ENCODE measurements at places on chromosomes 3 and 15.

GRCh38 chr3:144763878-144764454 lies 792.3 kb downstream of the DIPK2A start:
- no peak for DNase-seq

GRCh38 chr3:6542795-6543194 lies 318.1 kb upstream of the GRM7 start:
- DNase-seq: no peak

DNA sequence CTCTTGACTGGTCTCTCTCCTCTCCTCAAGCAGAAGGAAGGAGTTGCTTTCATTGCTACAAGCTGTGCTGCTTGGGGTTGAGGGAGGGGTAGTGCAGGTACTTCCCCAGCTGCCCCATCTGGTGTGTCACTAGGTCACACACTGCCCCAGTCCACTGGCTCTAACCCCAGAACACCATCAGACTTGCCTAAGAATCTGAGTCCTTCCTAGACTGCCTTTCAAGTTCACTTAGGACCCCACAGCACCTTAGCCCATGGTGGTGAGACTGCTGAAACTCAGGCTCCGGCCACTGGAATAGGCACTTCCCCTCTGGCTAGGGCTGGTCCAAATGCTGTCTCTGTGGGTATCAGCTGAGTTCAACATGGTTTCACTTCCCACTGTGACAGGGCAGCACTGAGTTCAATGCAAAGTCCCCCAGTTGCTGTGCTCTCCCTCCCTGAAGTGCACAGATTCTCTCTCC lies 279.7 kb upstream of the GOLGA6L4 start:
- DNase-seq: peak; percentile 88

GRCh38 chr3:114216186-114216970 lies 21.0 kb downstream of the ZNF80 start:
- DNase-seq: no peak

DNA sequence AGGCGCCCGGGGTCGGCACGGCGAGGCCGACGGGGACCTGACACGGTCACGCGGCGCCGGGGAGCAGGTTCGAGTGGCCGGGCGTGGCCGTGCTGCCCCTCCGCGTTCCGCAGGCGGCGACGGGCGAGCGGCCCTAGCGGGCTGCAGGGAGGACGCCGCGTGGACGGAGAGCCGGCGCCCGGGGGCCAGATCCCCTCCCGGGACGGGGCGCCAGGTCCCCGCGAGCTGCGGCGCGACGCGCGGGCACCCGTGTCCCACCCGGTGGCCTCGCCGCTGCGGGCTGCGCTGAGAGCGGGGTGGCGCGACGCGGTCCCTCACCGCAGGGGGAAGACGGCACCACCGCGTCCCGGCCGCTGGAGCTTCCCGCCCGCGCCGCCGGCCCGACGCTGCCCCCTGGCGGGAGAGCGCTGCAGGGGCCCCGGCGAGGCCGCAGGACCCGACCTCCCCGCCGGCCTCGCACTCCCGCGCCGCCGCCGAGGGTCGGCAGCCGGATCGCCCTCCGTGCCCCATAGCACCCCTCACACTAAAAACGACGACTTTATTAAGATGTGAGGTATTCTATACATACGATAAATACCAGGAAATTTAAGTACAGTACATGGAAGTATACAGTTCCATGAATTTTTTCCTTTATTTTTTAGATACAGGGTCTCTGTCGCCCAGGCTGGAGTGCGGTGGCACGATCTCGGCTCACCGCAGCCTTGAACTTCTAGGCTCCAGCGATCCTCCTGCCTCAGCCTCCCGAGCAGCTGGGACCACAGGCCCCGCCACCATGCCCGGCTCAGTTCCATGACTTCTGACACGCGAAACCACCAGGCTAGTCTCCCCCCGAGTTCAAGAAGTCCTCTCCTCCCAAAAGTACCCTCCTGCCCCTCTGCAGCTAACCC lies 1.3 kb upstream of the PIGZ start:
- DNase-seq: peak; percentile 36

GRCh38 chr3:4478261-4478660 lies 11.2 kb upstream of the SUMF1 start:
- peak; percentile 85 for DNase-seq

DNA sequence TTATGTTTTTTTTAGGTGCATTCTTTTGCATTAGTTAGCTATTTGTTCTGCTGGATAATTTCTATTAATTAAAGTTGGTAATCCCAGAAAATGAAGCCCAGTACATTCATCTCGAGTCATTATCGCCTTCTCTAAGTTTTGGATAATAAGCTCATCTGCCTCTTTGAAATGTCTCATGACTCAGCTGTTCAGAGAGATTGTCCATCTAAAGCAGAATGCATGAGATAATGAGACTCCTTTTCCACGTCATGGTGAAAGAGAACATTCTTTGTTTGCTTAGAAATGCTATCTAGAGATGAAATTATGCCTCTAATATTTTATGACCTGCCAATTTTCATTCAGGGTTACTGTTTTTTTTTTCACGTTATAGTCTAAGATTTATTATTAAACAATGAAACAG lies 374.7 kb upstream of the GOLIM4 start:
- DNase-seq: no peak

DNA sequence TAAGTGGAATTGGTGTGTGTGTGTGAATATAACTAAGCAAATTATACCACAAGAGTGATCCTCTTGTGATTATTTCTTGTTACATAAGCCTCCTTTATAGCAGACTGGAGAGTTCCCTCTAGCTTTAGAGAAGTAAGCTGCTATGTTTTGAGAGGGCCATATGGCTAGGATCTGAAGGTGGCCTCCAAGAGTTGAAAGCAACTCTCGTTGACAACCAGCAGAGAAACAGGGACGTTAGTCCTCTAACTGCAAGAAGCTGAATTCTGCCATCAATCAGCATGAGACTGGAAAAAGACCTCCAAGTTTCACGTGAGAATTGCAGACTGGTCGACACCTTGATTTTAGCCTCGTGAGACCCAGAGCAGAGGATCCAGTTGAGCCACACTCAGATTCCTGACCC lies 278.5 kb upstream of the ZNF717 start:
- no peak for DNase-seq

GRCh38 chr3:149936812-149937230 lies 33.9 kb downstream of the PFN2 start:
- DNase-seq: peak; percentile 5

DNA sequence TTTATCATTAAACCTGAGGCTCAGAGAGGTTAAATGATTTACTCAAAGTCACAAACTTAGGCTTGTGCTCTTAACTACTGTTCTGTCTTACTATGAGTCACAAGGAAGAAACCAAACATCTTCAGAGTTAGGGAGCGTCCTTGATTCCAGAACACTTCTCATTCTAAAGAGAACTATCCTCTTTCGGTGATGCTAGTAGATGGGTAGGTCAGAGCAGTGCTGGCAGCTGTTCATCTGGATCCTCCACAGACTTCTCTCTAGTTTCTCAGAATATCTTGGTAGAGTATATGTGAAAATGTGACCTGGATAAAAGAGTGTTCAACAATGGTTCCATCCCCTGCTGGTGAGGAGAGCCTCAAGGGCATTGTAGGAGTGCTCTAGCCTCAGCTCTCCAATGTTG lies 3.3 kb downstream of the ARL6IP5 start:
- peak; percentile 54 for DNase-seq

DNA sequence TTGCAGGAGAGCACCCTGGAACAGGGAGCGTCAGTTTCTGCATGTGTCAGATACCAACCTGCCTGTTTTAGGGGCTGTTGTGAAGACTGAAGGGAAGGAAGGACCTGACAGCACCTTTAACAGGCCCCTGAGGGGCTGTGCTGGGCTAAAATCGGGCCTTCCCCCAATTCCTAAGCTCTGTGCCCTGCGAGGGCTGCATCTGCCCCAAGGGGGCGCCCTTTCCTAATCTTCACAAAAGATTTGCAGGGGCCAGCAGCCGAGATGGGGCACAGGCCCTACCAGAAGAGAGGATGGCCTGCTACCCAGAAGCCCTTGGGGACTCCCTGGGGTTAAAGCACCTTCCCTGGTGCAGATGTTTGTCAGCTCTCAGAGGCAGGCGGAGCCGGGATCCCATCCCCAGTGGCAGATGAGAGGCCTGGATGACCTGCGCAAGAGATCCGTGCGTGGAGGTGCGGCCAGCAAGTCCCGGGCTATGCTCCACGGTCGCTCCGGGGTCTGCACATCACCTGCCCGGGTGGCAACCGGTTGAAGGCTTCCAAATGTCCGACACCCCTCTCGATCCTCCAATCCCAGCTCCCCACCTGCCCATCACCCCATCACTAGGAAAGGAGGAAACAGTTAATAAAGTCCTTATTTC lies 53.6 kb downstream of the RHCG start:
- DNase-seq: peak; percentile 51

DNA sequence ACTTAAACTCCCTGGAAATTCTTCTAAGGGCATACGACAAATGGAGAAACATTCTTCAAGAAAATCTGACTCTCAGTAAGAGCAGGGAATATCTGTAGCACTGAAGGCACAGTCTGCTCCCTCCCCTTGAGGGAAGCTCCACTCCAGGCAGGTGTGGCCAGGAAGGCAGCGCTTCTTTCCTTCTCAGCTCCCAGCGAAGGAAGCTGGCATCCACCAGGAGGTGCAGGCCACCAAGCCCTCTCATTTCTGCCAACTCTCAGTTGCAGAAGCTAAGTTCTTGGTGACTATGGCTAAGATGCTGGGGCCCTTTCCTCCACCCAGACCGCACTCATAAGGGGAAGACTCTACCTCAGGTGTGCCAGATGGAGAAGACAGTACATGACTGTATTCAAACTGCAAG lies 37.7 kb upstream of the SLC41A3 start:
- DNase-seq: no peak

GRCh38 chr3:57978316-57978715 lies 29.9 kb upstream of the FLNB start:
- no peak for DNase-seq

GRCh38 chr15:50066202-50066601 lies 52.8 kb downstream of the ATP8B4 start:
- peak; percentile 85 for DNase-seq

DNA sequence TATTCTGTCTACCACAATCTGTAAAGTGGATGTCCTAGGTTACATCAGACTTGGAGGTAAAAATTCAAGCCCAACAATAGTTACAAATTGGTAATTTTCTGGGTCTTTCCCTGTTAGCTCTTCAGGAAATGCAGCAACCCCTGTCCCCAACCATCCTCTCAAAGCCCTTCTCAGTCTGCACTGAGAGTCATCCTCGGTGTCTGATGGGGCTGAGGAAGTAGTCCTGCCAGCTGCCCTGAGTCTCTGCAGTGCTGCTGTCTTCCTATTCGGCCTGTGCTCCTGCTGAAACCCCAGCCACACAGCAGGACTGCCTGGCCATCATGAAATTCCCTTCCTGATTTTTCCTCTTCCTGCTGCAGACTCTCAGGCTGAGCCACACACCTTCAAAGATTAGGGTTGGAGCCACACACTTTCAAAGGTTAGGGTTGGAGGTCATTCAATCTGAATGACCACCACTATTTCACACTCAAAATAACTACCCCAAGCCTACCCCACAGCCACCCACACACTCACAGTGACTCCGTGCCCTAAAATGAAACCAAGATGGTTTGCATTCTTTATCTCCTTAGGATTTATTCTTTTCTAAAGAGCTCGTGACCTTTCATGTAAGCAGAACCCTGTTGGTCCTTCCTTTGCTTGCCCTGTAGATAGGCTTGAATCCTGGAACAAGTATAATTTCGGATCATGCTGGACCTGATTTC lies 17.6 kb downstream of the TRIM42 start:
- no peak for DNase-seq

DNA sequence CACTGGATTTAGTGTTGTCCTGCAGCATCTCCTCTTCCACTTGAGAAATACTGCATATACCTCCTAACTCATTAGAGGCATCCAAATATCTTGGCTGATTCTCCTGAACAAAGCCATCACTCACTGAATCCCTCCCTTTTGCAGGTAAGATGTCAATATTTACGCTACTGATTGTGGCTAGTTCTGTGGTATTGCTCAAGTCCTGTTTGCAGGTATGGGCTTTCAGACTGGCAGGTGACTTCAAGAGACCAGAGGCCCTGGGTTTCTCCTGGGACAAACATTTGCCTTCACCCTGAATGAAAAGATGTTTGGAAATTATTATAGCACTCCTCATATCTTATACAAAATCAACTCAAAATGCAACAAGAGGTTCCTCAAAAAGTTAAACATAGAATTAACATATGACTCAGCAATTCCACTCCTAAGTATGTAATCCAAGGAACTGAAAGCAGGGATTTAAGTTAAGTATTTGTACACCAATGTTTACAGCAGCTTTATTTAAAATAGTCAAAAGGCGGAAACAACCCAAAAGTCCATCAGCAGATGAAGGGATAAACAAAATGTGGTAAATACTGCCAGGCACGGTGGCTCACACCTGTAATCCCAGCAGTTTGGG lies 18.6 kb downstream of the NEK4 start:
- DNase-seq: peak; percentile 86

DNA sequence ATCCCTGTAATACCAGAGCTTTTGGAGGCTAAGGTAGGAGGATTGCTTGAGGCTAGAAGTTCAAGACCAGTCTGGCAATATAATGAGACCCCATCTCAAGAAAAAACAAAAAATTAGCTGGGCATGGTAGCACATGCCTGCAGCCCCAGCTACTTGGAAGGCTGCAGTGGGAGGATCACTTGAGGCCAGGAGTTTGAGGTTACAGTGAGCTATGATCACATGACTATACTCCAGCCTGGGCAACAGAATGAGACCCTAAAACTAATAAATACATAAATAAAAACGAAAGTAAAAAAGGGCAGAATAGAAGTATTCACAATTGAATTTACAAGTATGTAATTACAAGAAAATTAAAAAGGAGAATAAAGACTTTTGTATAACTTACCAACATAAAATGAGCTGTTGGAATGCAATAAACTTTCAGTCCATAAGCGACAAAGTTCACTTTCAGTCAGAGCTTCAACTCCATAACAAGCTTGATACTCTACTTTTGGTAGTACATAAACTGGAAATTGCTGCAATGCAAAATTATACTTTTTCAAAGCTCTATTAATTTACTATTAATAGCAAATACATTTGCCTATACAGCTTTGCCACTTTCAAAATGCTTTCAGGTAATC lies 36.8 kb downstream of the ICE2 start:
- DNase-seq: no peak

GRCh38 chr3:15081960-15082664 lies 16.8 kb downstream of the RBSN start:
- DNase-seq: peak; percentile 76

DNA sequence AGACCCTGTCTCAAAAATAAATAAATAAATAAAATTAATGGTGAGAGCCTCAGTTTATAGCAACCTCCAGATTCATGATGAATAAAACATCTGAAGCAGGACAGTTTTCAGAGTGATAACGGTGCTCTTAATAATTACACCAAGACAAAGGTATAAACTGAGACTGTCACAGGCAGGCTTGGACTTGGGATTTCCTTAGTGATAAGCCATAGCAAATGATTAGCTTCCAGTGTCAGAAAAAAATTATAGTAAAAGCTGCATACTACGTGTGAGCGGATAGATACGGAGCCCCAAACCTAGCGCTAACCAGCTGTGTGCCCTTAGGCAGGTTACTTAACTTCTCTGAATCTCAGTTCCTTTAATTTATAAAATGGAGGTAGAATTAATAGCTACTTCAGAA lies 21.5 kb downstream of the LIPH start:
- no peak for DNase-seq

All from MV-4-11 (cell line).